ENCODE measurements at places on chromosomes 6 and 20.
A peak's percentile ranks its signal among the peaks of the same experiment; 100 is the strongest.

DNA sequence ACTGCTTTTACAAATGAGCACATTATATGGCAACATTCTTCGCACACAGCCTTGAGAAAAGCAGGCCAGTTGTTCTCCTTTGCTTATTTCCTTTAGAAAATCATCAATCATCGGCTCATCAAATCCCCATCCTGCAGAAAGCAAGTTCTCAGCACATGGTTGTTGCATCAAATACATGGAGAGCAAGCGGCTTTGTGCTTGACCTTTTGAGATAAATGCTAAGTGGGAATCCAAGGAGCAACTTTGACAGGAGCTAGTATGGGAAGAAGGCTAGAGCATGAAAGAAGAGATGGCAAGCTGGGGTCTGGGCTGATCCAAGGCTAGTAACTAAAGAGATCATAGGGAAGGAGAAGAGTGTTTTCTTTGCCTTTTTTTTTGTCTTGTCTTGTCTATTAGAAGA lies 43.2 kb upstream of the ADTRP start:
- no peak for DNase-seq

- no peak for DNase-seq
Observed at GRCh38 chr6:166382500-166382932, 224 bp downstream of the MPC1 start.

GRCh38 chr6:154995254-154996015 lies at the start of gene TIAM2:
TIAM2 (plus strand) TSS chr6:154995315; CDS start chr6:155129224, 133,909 bp downstream.
- DNase-seq: peak; percentile 85

DNA sequence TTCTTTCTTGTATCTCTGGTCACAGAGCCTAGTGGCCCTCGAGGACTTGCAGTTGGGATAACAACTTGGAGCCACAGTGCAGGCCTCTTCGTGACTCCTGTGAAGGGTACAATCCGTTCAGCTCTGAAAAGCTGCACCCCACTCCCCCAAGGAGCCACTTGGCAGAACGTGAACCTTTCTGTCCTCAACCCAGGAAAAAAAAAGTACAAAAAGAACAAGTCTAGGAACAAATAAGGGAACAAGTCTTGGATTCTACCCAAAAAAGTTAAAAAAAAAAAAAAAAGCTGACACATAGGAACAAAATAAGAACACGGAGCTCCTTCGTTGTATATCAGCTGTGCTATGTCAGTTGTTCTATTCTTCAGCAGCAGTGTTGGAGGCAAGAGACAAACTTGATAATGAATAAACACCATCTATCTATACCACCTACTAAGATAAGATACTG lies 77.9 kb upstream of the TULP1 start:
- no peak for DNase-seq

DNA sequence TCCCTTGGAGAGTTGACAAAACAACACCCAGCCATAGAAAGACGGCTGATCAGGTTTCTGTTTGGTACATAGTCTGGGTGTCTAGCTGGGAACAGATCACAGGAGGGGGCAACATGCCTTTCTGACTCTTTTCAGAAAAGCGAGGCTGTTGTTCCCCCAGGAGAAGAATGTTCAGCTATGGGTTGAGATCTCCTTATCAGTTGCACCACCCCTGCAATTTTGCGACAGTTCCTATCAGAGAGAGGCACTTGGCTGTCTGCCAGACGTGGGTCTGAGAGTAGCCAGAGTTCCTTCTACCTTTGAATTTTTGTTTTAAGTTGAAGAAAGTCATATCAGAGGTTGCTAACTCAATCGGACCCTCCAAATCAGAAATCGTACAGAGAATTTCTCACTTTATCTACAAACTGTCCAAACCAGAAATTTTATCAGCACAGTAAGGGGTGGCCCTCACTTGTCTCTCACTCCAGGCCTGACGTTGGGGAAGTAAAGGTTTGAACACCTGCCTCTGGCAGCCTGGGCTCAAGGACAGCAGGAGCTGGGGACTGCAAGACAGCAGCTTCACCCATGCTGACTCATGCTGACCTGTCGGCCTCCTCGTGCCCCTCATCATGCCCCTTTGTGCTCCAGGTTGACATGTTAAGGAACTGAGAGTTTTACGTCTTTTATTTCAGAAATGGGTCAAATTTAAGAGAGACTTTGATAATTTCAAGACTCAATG lies 42.3 kb downstream of the TMC2 start:
- no peak for DNase-seq

DNA sequence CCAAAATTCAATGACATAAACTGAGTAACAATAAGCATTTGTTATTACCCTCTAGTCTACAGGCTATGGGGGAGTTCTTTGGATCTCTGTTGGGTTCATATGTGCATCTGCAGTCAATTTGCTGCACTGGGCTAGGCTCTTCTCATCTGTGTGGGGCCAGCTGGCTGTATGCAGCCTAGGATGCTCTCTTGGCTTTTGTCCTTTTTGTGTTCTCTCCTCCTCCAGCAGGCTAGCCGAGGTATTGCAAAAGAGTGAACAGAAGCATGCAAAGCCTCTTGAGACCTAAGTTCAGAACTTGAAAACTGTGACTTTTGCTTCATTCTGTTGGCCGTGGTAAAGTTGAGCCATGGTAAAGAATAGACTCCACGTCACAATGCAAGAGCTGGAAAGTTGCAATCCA lies 62.8 kb upstream of the FOXO3 start:
- peak; percentile 21 for DNase-seq

DNA sequence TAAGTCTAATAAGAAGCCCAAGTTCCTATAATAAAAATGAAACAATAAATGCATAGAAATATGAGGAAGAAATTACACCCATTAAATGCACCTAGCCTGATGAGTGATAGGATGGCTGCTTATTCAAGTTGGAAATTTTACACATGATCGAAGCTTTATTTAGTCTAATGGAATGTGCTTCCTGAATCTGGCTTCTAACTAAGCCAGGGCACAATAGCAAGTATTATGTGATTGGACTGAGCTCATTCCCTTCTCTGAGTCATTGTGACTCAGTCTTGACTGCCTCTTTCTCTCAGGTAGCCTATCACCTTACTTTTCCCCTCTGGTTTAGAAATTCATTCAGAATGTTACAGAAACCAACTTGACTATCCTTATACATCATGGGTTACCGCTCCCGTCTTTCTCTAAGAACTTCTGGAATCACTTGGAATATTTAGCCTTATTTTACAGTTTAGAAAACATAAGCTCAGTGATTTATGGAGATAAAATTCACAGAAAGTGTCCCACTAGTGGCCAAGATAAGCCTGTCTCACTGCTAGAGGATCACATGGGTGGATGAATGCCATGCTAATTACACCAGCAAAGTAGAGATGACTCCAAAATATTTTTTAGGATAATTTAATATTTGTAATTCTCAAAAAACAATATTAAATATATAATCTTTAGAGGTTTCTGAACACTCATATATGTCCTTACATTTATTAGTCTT lies 505.3 kb upstream of the JAG1 start:
- no peak for DNase-seq

DNA sequence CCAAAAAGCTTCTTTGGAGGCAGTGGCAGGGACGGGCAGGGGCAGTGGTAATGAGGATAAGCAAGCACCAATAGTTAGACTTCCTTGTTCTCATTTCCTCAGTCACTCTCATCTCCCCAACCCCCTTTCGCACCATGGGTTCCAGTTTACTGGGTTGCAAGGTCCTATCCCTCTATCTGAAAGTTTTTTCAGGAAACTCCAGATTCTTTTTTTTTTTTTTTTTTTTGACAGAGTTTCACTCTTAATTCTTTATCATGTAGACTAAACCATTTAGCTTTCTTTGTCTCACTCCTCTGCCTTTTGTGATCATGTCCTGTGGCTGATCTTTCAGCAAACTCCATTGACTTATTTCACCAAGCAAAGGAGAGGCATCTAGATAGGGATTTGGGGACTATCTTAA lies 51.4 kb upstream of the GMDS start:
- no peak for DNase-seq

GRCh38 chr20:49633643-49634042 lies 65.7 kb upstream of the PTGIS start:
- DNase-seq: no peak

GRCh38 chr20:49937027-49937929 lies 1.1 kb downstream of the RNF114 start:
- no peak for DNase-seq

DNA sequence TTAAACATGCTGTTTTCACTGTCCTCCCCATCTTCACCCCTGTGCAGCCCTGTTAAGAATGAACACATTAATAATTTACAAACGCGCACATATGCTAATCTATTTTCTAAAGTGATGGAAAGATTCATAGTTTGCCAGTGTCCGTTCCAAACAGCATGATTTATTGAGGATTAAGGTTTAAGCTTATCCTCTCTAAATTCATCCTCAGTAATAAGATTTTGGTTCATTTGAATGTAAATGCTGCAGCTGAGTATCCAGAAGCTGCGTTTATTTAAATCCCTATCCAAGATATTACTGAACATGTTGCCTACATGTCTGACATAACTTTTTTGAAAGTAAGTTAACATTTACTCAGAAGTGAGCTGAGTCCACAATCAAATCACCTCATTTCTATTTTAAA lies 42.8 kb upstream of the FAM135A start:
- no peak for DNase-seq

DNA sequence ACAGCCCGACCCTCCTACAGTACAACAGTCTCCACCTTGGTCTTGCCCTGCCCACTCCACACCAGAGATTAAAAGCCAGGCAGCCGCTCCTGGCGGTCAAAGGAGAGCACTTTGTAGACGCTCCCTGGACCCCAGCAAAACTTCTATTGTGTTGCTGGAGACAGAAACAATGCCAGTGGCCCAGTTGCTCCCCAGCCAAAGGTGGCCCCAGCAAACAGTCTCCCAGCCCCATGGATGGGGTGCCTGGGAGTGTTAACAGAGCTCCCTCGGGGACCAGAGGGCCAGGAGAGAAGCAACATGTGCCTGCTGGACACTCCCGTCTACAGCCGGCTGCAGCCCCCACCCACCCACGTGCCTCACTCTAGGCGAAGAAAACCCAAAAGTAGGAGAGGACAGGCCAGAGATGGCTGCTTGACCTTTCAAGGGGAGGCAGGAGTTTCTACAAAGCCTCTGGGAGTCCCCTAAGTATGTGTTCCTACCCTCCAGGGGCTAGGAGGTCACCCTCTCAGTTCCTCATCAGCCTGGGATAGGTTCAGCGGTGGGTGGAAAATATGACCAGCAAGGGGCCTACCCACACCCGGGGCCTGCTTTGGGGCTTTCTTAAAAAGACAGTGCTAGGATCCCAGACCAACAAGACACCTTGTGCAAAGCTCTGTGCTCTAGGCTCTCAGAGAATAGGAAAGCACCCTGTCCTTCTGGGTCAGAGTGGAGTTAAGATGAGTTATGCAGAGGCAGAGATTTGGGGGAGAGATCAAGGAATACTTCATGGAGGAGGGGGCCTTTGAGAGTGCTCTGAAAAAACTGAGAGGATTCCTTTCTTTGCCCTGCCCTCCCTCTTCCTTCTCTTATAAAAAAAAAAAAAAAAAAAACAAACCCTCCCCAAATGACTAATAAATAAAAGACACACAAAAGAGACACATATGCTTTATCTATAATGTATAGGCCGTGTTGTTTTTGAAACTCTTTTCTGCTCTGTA lies 19.0 kb upstream of the PREX1 start:
- peak; percentile 78 for DNase-seq

DNA sequence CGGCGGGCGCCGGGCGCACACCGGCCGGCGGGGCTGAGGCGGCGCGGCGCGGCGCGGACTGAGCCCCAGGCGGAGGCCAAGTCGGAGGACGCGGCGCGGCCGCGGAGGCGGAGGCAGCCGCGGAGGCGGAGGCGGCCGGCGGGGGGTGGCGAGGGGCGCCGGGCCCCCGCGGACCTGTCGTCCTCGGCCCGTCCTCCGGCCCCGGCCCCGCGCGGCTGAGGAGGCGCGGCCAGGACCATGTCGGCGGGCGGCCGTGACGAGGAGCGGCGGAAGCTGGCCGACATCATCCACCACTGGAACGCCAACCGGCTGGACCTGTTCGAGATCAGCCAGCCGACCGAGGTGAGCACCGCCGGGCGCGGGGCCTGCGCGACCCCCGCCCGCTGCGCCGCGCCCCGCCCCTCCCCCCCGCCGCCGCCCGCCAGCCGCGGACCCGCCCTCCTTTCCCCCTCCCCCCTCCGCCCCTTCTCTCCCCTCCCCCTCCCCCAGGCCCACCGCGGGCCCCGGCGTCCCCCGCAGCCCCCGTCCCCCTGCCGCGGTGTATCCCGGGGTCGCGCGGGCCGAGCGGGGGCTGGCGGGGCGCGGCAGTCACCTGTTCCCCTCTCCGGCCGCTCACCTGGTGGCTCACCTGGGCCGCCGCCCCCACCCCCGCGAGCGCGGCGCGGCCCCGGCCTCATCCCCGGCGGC lies at the start of gene AFDN:
AFDN (plus strand) TSS at position 16 of the 687 bp plus-strand sequence; CDS start at position 238, 222 bp downstream.
- DNase-seq: peak; percentile 56

DNA sequence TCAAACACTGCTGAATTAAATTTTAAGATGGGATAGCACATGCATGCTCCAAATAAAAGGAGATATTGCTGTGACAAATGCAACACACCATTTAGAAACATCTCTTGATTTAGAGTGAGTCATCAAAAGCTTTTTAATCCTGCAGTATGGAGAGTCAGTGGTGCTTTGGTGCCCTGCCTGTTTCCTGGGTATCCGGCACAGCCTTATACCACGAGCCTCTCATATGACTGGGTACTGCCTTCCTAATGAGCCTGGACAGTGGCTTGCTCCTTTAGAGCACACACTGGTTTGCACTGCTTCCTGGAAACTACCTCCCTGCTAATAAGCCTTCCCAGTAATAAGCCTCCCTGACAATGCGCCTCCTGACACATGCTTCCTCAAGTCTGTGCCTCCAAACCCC lies 65.3 kb upstream of the KCNK16 start:
- no peak for DNase-seq

All from retina (tissue), 1 donor.